ENCODE measurements at places on chromosomes 13 and 19.
A peak's percentile ranks its signal among the peaks of the same experiment; 100 is the strongest.

DNA sequence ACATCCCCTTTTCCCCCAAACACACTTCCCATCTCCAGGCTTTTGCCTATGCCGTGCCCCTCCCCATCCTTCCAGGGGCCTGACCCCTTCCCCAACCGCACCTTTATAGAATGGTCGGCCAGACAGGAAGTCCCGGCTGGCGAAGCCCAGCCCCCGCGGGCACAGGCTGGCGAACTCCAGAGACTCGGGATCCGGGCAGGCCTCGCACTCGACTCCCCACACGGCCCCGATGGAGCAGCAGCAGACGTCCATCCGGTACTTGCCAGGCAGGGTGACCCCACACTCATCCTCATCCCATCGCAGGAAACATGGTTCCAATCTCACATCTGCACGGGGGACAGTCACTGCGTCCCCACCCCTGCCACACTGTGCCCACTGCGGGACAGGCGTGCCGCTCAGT is 25.7 kb downstream of the FBN3 start:
- no peak for DNase-seq

DNA sequence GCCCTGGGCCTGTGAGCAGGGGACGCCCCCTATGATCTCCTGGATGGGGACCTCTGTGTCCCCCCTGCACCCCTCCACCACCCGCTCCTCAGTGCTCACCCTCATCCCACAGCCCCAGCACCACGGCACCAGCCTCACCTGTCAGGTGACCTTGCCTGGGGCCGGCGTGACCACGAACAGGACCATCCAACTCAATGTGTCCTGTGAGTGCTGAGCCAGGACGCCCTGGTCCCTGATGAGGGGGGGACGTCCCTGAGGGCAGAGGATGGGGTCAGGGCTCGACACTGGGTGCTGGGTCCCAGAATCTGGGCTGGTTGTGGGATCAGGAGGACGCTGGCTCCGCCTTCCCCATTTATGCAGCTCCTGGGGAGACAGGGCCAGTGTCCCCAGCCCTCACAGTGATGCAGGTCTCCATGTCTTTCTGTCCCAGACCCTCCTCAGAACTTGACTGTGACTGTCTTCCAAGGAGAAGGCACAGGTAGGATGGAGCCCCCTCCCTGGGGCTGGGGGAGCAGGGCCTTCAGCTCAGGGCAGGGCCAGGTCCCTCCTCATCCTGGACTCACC is 2.5 kb downstream of the SIGLEC7 start:
- no peak for DNase-seq

DNA sequence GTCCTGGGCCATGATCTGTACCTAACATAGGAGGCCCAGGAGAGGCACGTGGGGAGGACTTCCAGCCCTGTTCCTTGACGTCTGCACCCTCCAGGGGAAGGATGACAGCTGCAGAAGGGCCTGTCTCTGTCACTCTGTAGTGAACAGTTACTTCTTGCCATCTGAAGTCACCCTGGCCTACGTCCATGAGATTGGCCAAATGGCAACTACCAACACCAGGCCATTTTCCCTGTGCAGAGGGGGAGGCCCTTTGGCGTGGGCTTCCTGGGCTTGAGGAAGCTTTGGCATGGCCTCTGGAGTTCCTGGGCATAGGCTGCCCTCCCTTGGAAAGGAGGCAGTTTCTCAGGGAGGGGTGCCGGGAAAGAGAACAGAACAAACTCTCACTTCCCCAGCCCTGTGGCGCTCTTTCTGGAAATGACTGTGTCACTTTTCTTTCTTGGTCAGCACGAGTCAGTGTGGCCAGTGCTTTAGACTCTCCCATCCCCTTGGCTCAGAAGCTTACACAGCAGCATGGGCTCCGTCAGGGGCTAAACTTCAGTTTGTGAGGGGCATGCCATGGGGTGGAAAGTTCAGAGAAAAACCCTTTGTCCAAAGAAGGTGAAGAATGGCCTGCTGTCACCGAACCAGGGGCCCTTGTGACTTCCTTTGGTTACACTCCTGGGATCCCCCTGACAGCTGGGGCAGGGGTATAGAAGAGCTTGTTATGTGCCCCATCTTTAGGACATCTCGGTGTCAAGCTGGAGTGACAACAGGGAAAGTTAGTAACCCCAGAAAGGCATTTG is 5.3 kb downstream of the CARM1 start:
- DNase-seq = no peak

DNA sequence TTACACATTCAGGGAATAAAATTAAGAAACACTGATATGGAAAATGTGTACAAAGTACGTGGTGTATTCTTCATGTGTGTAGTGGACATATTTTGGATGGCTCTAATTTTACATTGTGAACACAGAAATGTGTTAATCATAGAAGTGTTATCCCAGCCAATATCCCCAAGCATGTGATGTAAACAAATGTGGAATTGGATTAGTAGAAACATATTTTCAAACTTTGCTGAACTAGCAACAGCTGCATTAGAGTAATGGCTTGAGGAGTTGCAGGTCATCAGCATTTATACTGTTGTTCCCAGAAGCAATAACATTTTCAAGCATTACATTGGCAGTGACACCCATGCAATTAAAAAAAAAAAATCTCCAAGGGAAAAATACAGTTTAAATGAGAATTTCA is 600.6 kb downstream of the SLITRK1 start:
- no peak for DNase-seq

- DNase-seq = no peak
Observed at GRCh38 chr13:88360761-88361160, 689.6 kb downstream of the SLITRK5 start.

DNA sequence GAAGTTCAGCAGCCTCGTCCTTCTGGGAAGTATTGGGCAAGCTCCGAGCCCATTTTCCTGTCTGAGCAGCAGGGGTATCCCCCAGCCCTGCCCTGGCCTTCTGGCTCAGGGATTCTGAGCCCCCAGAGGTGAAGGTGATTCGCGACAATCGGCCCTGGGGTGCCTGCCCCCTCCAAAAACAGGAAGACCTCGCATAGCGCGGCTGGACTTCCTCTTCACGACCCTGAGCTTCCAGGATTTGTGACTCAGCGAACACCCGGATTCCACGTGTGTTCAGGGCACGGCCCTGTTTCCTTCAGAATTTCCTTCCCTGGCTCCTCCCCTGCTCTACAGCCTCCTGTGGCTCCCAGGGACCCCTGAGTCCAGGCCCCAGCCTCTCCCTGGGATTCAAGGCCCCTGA is at the start of gene SEMA6B:
SEMA6B (minus strand) TSS at position 116 of the 400 bp plus-strand sequence. CDS start 1,227 bp downstream, outside the sequence.
- no peak for DNase-seq

GRCh38 chr13:30752201-30752797 is 17.0 kb downstream of the ALOX5AP start:
- no peak for DNase-seq

GRCh38 chr19:17243830-17244617 is 1.7 kb downstream of the NR2F6 start:
- no peak for DNase-seq

DNA sequence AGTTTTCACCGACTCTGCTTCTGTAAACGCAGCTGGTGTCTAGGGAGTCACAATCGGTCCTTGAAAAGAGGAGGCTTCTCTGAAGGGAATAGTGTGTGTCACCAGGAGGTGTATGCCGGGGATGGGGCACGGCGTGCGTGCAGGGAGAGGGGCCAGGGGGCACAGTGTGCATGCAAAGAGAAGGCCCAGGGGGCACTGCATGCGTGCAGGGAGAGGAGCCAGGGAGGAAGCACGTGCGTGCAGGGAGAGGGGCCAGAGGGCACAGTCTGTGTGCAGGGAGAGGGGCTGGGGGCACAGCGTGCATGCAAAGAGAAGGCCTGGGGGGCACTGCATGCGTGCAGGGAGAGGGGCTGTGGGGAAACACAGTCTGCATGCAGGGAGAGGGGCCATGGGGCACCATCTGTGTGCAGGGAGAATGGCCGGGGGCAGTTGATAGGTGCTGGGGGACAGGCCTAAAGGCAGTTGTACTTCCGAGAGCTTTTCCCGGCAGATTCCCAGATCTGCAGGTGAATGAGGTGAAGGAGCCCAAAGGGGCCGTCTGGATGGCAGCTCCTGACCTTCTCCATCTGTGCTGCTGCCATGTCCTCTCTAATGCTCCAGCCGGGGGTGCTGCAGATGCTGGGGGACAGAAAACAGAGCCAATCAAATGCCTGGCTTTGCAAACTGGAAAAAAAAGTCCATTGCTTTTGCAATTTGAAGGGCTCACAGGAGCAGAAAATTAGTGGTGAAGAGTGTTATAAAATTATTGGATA is 36.4 kb downstream of the ATP11A start:
- no peak for DNase-seq

DNA sequence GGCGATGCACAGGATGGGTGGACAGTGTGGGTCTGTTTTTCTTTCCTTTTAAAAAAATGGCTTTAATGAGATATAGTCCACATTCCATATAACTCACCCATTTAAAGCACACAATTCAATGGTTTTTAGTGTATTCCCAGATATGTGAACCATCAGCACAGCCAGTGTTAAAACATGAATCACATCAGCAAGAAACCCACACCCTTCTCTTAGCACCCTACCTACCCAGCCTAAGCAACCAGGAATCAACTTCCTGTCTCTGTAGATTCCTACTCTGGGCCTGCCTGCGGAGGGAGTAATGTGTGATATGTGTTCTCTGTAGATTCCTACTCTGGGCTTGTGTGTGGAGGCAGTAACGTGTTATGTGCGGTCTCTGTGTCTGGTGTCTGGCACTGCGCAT is 11.9 kb downstream of the TMEM255B start:
- no peak for DNase-seq

DNA sequence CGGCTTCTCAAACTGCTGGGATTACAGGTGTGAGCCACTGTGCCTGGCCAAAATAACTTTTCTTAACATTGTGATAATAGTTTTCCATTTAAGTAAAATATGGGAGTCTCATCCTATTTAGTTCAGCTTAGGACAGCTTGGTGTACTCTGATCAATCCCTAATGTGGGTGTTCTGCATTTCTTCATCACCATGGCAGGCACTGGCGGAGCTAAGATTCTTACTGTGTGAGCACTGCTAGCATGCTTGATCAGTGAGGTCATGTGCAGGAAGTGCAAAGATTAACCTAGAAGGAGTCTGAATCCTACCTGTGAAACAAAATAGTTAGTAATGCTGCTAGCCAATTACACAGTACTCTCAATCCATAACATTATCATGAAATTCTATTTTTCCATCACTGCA is 1684.2 kb upstream of the SLC10A2 start:
- no peak for DNase-seq

GRCh38 chr19:34241513-34242337 is 12.6 kb upstream of the GARRE1 start:
- DNase-seq = no peak

- no peak for DNase-seq
Observed at GRCh38 chr13:43596924-43597598, 189.7 kb downstream of the ENOX1 start.

DNA sequence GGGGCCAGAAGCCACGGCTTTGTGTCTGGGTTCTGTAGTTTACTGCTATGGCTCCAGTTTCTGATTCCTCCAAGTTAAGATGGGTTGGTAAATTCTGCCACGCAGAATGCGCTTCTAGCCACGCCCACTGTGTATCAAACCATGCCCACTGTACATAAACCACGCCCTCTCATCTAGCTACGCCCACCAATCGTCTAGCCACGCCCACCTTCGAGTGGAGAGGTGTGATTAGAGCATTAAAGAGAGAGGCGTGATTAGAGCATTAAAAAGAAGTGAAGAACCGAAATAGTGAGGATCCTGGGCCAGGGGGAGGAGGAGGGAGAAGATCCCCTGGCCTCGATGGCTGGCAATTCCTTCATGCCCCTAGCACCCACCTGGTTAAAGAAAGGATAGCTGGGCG is 43.7 kb upstream of the ADGRE5 start:
- no peak for DNase-seq

GRCh38 chr19:33437393-33437820 is 63.9 kb downstream of the CEBPG start:
- no peak for DNase-seq

- no peak for DNase-seq
Observed at GRCh38 chr19:12695096-12695495, 1.3 kb downstream of the FBXW9 start.

GRCh38 chr19:10262771-10263170 is 8.1 kb upstream of the ICAM1 start:
- DNase-seq = no peak

DNA sequence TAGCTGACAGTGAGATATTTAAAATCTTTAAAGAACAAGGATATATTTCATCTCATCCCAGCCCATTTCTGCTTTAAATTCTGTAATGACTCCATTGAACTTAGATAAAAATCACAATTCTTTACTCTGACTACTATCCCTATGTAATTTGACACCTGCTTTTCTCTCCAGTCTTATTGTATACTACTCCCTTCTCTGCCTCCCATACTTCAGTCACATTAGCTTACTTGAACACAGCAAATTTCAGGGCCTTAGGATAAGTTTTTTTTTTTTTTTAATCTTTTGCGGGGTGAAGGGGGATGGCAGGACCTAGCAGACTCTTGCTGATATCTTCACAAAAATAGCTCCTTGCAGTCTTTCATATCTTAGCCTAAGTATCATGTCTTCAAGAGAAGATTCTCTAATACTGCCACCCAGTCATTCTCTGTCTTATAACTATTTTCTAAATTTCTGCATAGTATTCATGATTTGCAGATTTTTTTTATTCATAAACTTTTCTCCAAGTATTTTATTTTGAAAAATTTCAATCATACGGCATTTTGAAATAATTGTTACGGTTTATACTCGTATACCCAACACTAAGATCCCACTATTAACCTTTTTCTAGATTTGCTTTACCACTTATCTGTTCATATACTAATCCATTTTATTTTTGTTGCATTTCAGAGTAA is 151.4 kb downstream of the PCCA start:
- DNase-seq = no peak

DNA sequence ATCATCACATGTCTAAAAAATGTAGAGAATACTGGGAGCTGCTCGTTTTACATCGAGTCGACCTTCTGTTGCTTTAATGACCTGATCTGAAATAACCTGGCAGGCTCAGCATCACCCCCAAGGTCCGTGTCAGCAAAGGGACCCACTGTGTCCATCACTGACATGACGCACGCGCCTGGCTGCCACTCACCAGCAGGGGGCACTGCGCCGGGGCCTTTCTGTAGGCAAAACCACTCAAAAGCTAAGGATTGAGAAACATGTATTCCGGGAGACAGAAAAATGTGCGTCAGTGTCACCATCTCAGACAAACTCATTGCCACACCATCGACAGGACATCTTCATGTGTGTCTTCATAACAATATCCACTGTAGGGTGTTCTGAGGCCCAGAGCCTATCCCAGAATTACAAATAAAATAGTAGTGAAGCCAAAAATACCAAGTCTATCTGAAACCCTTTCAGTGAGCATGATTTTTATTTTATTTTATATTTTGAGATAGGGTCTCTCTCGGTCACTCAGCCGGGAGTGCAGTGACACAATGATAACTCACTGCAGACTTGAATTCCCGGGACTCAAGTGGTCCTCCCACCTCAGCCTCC is 130.3 kb upstream of the LSM14A start:
- DNase-seq = peak; percentile 10

Data from GF-D8 (cell line).